ENCODE measurements at places on chromosomes 2 and 18.
A peak's percentile ranks its signal among the peaks of the same experiment; 100 is the strongest.

DNA sequence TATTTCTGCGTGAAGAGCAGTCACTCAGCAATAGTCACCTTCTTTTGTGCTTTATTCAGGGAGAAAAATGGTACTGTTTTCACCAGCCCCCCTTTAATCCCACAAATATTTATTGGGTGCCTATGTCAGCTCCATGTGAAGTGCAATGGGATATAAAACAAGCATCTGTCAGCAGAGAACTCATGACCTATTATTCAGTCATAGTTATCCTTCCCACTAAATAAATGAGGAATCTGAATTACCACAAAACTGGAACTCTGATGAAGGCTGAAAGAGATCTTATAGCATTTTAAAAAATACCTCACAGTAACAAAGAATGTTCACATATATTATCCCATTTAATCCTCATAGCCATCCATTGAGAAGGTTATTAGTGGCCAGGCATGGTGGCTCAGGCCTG, 45.8 kb downstream of the DHX57 start:
- DNase-seq = no peak

DNA sequence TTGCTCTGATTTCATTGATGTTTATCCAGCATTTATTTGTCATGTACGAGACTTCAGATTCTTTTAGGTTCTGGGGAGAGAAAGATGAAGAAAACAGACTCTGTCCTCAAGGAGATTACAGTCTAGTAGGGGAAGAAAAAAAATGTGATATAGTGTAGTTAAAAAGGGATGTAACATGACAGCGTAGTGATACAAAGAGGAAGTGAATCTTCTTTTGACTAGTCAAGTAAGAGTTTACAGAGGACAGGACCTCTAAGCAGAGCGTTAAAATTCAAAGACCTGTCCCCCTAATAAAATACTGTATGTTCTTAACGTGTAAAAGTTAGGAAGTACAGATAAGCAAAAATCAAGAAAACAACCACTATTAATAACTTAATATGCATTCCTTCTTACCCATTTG, 47.7 kb downstream of the NCOA1 start:
- no peak for DNase-seq

DNA sequence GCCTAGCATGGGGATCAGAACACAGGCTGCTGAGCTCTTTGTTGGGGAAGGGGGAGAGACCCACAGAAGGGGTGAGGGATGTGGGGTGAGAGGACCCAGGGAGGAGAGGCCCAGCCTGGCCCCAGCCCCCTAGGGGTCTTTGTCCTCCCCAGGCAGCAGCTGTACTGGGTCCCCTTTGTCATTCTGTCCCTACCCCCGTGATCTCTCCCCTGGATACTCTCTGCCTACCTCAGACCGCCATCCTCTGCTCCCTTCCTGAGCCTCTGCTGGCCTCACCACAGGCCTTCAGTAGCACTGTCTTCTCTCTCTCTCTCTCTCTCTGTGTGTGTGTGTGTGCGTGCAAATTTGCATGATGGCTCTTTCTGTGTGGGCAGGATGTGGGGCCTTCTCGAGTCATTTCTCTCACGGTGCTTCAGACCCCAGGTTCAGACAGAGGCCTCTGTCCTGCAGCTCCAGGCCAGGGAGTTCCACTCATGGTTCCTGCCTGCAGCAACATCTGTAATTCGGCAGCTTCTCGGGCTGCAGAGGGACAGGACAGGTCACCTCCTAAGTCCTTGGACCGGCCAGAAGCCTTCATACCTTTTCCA, 1.4 kb downstream of the PSD4 start:
- DNase-seq = no peak

- peak; percentile 18 for DNase-seq
Observed at GRCh38 chr2:194819367-194819766, 837.7 kb upstream of the SLC39A10 start.

DNA sequence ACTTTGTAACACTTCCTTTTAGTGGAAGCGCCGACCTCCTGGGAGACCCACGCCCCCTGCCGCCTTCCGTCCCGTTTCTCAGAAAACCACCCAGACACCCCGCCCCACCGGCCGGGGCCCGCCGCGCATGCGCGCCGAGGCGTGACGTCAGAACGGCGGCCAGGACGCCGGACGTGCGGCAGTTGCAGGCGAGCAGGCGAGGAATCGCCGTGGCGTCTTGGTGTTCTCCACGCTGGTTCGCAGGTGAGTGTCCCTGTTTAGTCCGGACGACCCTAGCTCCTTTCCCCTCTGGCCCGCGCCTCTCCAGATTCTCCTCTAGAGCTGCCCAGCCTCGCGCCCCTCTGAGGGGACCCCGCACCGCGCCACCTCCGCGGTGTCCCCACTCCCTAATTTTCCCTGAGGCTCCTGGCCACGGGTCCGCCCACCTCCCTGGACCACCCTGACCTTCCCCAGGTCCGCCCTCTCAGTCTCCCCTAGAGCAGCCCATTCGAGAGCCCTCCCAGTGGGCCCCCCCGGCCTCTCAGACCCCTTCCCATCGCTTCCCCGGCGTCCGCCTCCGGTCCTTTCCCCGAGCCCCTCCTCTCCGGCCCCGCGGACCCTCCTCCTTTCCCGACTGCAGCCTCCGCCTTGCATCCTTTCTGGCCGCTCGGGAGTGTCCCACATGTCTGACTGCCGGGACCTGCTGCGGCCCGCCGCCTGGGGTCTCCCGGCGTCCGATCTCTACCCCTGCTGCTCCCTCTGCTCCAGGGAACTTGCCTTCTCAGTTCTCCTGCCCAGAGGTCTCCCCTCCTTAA, at the start of gene PLEKHB2:
TSS of gene PLEKHB2 (plus strand) at position 181 of the 794 bp plus-strand sequence. CDS start 15,606 bp downstream, outside the sequence.
- DNase-seq = peak; percentile 92

DNA sequence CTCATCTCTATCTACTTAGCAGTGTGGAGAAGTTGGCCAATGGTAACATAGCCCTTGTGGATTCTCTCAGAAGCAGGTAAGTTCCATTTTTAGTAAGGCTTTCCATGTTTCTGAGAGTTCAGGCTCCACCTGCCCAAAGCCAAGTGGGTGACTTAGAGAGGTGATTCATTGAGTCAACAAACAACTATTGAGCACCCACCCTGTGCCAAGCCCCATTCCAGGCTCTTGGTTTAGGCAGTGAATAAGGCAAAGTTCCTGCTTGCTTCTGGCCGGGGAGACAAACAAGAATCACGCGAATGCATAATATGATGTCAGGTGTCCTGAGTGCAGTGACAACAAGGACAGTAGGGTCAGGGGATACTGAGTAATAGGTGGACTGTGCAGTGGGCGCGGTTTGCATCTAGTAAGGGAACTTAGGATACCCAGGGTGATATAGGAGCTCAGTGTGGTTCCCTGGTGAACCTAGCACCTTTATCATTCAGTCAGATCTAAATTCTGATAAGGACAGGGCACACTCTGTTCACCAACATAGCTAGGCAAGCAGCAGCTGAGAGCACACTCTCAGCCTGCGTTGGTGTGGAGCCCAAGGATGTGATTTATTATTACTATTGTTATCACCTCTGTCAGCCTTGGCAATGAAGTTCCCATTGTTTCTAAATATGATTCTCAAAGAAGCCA, 31.7 kb upstream of the KCTD1 start:
- DNase-seq = no peak

DNA sequence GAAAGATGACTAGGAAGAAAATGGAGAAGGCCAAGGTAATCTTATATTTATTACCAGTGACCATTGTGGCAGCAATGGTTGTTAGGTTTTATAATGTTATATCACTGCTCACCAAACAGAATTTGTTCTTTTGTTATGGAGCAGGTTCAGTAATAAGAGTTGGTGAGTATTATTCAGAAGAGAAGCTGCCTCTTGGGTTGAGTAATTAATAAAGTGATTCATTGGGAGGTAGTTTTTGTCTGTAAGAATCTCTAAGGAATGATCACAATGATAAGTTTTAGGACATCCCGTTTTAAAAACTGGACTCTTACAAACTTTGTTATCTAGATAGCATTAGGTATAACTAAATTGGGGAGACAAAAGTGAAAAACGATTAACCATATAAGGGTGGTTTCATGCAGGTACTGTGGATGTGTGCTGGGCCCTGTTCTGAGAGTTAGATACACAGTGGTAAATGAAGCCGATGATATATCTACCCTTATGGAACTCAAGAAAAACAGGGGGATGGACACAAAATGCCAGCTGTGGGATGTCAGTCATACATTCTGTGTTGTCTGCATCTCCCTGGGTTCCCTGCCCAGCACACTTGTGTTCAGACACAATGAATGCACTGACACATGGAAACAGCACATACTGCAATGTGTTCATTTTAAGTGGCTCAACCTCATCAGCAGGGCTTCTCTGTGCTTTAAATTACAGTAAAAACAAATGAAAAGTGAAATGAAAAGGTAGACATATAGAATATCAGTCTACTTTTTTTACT, 7.5 kb downstream of the MAP4K4 start:
- no peak for DNase-seq

DNA sequence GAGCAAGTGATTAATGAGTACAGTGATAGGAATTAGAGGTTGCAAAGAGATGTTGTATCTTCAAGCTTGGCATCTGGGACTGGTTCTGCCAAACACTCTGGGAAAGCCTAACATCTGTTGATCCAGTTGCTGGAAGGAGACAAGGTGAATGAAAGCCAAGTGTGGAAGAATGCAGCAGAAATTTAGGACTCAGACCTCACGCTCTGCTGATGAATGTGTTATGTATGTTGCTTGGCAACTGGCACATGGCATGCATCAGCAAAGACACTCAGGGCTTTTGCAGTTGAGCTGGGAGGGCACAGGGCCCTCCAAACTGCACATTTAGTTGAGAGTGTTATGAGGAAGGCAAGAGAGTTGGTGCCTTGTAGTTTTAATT, 105.5 kb downstream of the COLEC12 start:
- DNase-seq = no peak

GRCh38 chr2:226767056-226767813, 32.4 kb downstream of the IRS1 start:
- no peak for DNase-seq

GRCh38 chr18:48862678-48863270, 88.0 kb downstream of the SMAD7 start:
- DNase-seq = no peak

- peak; percentile 36 for DNase-seq
Observed at GRCh38 chr18:3603421-3604234, 153.7 kb downstream of the TGIF1 start.

- DNase-seq = no peak
Observed at GRCh38 chr2:30145826-30146336, 926 bp upstream of the YPEL5 start.

DNA sequence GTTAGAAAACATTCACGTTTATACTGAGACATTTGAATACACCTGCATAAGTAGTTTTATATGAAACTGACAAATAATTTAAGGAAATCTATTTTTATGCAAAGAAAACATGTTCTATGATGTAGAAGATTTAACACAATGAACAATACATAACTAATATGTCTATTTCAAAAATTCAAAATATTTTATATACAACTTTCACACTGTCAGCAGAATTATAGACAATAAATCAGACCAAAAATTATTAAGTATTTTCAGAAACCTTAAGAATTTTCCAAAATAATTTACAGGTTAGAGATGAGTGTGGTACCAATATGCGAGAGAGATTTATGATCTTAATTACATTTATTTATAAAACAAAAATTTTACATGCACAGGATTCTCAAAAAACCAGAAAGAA, 1561.0 kb upstream of the ZEB2 start:
- no peak for DNase-seq

- no peak for DNase-seq
Observed at GRCh38 chr2:182897137-182897536, 30.7 kb upstream of the FRZB start.

- no peak for DNase-seq
Observed at GRCh38 chr2:186426153-186427016, 59.7 kb upstream of the ZC3H15 start.

- no peak for DNase-seq
Observed at GRCh38 chr2:238299803-238300202, 11.4 kb upstream of the PER2 start.

DNA sequence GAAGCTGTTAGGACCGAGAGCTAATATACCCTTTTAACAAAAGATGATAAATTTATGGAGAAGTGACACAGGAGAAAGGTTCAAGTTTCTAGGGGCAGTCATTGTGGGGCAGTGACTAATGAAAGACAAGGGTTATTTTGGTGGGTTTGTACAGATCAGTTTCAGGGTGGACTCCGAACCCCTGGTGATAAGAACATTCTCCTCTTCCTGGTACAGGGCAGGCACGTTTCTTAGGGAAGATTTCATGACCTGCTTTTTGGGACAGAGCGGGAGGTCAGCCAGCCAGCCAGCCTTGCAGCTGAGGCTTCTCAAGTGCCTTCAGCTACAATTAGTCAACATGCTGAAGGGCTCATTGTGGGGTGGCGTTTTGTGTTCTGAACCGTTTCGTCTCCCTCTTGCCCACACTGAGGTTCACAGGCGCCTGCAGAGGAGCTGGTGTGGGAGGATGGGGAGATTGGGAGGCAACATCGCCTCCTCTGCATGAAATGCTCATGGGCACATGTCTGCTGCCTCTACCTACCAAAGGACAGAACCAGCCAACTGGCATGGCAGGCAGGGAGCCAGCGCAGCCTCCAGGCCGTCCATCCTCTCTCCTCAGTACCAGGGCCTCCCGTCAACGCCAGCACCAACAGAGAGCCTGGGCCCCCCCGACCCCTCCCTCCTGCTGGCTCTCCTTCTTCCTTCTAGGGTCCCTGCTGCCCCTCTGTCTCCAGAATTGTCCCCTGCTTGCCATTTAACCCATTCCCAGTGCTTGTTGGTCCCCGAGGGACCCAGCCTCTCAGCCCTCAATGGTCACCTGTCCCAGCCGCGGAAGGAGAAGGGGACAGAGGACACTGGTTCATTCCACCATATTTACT, 9.6 kb downstream of the CHMP1B start:
- no peak for DNase-seq

- DNase-seq = no peak
Observed at GRCh38 chr2:28405537-28405936, 12.9 kb downstream of the FOSL2 start.

DNA sequence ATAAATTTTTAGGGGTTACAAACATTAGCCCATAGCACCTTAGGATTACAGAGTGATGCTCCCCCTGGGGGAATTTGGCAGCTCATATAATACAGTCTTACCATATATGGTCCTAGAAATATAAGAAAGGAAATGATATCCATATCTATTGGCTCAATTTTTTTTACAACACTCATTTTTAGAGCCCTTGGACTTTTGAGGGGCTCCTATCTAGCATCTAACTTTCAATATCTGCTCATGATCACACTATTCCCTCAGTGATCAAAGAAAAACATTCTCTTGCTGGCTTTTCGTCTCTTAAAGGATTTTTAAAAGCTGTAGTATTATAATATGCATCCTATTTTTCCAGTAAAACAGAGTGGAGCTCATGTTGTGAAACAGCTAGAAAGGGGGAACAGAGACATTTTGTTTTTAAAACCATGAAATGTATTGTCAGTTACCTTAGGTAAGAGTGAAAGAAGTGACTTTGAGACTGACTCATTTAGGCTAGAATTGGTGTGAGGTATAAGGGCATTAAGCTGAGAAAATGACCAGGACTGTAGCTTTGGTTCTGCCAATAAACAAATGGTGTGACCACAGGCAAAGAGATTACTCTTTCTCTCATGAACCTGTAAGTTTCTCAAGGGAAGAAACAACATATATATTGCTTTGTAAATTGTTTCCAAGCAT, 65.8 kb downstream of the ALPK2 start:
- no peak for DNase-seq

DNA sequence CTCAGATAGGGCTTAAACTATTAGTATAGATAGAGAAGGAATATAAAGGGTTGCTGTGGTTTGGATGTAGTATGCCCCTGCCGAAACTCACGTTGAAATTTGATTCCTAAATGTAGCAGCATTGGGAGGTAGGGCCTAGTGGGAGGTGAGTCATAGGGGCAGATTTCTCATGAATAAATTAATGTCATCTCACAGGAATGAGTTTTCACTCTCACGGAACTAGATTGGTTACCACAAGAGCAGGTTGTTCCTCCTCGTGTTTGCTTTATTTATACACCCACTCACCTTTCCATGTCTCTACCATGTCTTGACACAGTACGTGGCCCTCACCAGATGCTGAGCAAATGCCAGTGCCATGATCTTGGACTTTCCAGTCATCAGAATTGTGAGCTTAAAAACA, 218.2 kb downstream of the RBM43 start:
- no peak for DNase-seq
